NCI-H526 treated with DMSO at 0.1 percent for 48 hours (cell line): ENCODE measurements at places on chromosomes 16 and 17.

DNA sequence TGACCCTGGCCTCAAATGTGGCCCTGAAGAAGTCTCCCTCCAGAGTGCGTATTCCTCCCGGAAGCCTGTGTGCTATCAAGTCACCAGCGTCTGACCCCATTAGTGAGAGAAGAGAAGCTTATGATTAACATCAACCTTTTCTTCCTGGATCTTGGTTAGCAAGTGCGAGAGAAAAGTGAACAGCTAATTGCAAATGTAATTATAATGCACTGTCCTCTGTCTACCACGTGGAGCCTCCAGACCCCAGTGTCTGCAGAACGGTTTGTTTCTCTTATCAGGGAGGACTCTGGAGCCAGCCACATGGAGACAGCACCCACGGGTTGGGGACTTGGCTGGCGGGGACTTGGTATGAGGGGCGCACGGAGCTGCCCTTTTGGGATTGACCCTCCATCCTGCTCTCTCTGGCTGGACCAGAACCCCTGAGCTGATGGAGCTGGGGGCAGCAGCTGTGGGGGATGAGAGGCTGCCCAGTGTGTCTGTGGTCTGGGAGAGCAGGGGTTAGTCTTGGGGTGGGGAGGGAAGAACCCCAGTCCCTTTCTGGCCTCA lies 5.7 kb upstream of the TAC4 start:
- no peak for DNase-seq

DNA sequence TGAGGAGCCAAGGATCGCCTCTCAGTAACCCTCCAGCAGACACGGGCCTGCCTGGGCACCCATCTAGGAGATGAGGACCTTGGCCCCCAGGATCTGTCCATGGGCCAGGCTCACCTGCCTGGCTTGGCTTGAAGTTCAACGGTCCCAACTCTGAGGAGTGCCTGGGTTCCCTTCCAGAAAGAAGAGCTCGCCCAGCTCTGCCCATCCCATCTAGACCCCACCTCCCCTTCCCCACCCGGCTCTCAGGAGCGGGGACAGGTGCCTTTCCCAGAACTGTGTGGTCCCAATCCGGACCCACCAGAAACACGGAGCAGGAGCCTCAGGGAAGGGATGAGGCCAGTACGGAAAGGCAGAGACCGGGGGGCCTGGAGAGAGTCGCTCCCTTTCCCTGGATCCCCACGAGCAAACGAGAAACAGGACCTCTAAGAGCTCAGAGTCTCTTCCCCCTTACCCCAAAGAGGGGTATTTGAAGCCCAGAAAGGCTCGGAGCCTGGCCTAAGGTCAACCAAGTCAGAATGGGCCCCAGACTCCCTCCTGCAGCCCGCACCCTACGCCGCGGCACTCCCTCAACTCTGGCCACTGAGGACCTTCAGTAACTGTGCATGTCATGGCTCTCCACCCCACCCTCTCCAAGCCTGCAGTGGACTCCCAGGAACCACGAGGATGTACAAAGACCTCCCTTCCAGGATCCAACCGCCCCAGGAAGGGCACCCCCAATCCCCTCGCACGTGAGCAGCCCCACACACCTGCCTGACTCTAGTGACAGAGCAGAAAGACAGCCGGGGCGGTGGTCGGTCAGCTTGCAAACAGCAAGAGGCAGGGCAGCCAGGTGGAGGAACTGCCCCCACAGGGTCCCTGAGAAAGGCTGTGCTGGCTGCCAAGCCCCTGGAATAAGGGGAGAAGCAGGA lies 5.4 kb downstream of the CLUH start:
- no peak for DNase-seq

GRCh38 chr16:88487920-88488851 lies 35.1 kb downstream of the ZFPM1 start:
- peak; percentile 53 for DNase-seq

- DNase-seq, result no peak
Observed at GRCh38 chr17:80762076-80762475, 217.4 kb downstream of the RPTOR start.

DNA sequence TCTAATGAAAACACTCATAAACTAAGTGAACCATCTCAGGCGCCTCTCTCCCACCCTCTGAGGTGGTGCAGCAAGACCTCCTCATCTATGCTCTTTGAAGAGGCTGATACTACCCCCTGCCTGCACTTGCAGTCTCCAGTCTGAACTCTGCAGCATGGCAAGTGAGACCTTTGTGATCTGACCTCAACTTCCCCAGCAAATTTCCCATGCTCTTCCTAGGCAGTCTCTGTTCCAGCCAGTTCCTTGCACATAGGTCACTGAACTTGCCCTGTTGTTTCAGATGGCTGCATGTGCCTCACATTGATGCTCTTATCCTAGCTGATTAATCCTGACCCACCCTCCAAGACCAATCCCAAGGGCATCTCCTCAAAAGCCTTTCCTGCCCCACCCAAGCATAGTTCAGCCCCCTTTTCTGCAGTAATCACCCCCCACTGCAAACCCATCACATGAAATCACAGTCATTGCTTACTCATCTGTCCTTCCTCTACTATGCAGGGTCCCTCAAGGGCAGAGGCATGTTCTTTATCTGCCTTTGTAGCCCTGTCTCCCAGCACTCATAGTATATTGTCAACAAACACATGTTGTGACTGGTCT lies 42.0 kb downstream of the TBX21 start:
- no peak for DNase-seq

GRCh38 chr16:11586378-11586855 lies 302 bp downstream of the LITAF start:
- DNase-seq, result no peak

GRCh38 chr17:28950752-28951427 lies 428 bp downstream of the PHF12 start:
- no peak for DNase-seq

DNA sequence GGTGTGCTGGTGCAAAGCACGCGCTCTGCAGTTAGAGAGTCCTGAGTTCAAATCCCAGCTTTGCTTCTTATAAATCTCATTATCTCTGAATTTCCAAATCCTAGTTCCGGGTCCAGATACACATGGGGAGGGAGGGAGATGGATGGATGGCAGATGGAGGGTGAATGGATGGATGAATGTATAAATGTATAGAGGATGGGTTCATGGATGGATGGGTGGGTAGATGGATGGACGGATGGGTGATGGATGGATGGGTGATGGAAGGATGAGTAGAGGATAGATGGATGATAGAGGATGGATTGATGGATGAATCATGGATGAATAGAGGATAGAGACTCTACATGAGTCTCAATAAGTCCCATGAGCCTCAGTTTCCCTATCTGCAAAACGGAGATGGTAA lies 89.9 kb downstream of the MYH11 start:
- no peak for DNase-seq

GRCh38 chr16:58001781-58002415 lies 691 bp downstream of the USB1 start:
- no peak for DNase-seq

DNA sequence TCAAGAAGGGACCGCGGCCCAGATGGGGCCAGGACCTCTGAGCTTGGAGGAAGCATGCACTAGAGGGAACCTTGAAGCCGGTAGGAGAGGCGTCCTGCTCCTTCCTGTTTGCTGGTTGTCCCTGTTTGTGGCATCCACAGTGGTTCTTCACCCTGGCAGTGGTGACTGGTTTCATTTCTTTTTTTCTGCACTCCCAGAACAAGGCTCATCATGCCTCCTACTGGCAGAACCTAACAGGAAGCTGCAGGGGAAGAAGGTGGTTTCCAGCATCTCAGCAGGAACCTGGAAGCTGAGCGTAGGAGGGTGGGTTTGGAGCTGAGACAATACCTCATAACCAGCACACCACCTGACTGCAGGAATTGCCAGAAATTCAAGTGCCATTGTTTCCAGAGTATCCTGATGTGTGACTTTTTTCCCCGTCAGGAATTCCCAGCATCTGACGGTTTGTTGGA lies 5.8 kb downstream of the TMEM231 start:
- no peak for DNase-seq

DNA sequence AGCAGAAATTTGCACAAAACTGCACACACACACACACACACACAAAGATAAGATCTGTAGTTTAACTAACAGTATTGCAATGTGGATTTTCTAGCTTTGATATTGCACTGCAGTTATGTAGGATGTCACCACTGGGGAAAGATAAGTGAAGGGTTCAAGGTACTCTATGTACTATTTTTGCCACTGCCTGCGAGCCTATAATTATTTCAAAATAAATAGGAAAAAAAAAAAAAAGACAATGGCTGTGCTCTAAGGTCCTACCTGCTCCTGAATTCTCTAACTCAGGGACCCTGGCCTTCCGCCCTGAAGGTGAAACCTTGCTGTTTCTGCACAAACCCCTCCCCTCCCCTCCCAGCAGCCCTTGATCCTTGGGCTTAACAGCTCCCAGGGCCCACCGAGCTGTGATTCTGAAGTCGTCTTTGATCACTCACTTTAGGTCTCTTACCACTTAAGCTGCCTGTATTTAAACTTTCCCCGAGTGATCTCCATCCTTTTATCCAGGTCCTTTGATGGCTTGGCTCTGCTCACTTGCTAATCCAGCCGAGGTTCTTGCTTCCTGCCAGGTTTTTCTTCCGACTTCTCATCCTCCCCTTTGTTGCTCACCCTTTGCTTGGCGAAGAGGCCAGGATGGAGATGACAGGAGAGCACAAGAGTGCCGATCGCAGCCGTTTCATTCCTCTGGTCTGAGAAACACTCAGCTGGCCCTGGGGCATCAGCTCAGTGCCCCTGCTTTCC lies 37.7 kb downstream of the TMEM114 start:
- no peak for DNase-seq

GRCh38 chr16:46712911-46713310 lies 23.5 kb downstream of the ORC6 start:
- DNase-seq, result no peak

- no peak for DNase-seq
Observed at GRCh38 chr16:69408475-69408874, 15.9 kb upstream of the CYB5B start.

DNA sequence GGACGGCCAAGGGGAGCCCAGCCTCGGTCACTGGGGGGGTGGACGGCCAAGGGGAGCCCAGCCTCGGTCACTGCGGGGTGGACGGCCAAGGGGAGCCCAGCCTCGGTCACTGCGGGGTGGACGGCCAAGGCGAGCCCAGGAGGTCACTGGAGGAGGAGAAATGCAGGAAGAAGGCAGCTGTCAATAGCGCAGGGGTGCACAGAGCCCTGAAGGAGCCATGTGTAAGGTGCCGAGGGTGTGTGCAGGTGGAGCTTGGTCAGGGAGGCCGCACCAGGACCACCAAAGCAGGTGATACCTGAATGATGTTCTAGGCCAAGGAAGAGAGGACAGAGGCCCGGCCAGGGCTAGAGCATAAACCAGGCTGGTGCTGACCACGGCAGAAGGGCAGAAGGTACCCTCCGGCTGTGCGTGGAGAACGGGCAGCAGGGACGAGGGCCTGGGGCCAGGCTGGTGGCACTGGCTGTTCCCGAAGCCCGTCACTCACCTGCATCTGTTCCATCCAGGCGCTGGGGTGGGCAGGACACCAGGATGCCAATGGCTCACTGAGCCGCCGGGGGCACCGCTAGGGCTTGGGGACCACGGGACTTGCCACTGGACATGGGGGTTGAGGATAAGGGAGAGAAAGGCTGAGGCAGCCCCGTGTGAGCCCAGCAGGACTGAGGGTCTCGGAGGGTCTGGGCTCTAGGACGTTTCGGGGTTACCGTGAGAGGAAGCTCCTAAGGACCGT lies 5.9 kb upstream of the CCDC57 start:
- no peak for DNase-seq

DNA sequence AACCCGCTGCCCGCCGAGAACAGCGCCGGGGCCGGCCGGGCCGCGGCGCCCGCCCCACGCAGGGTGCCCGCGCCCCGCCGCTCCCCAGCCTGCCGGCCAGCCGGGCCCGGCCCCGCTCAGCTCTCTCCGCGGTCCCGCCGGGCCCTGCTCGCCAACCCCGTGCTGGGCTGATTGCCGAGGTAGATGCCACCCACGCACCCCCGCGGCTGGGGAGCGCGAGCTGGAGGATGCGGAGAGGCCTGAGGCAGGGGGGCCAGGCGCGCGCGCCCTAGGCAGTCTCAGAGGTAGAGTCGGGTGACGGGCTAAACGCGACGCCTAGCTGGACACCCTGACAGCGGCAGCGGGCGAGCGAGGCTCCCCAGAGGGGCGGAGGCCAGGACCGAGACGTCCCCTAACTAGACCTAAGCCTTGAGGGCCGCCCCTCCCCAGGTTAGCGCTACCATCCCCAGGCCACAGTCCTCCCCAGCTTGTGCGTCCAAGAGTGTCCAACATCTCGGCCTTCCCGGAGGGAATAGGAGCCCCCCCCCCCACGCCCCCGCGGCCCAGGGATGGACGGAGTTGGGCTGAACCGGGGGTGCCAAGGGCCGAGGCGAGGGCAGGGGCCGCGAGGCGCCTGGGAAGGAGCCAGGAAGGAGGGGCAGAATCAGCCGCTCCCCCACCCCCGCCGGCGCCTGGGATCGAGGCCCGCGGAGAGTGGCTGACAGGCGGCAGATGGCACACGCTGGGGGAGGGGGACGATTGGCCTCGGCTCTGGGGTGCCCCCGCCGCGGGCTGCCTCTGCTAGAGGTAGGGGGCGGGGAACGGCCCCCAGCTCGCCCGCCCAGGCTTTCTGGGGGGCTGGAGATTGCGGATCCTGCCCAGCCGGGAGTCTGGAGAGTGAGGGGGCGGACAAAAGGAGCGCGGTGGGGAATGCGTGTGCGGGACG lies 2.5 kb upstream of the ZNF423 start:
- DNase-seq, result no peak

GRCh38 chr17:2030779-2031163 lies 818 bp downstream of the DPH1 start:
- DNase-seq, result no peak

GRCh38 chr16:83390759-83391158 lies 417.0 kb upstream of the HSBP1 start:
- DNase-seq, result no peak

DNA sequence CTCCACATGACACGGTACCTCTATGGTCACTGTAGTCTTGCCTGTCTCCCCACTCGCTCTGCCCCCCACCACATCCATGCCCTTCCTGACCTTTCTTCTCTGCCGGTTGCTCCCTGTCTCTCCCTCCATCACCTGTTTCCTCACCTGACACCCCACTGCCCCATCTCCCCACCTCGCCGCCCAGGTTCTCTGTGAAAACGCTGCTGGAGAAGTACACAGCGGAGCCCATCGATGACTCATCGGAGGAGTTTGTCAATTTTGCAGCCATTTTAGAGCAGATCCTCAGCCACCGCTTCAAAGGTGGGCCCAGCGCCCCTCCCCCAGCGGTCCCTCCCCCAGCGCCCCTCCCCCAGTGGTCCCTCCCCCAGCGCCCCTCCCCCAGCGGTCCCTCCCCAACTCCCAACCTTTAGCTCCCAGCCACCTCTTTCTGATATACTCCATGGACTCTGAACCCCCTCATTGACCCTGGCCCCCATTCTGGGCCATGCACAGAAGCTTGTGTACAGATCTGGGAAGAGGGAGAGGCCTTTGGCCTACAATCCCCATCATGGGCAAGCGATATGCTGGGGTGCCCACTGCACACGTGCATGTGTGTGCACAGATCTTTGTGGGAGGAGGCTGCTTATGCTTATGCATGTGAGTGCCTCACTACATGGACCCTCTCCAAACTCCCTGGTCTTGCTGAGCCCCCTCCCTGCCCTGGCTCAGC lies 4.1 kb downstream of the RUNDC3A start:
- DNase-seq, result no peak
